ENCODE measurements at places on chromosomes 2 and 18.
A peak's percentile ranks its signal among the peaks of the same experiment; 100 is the strongest.

DNA sequence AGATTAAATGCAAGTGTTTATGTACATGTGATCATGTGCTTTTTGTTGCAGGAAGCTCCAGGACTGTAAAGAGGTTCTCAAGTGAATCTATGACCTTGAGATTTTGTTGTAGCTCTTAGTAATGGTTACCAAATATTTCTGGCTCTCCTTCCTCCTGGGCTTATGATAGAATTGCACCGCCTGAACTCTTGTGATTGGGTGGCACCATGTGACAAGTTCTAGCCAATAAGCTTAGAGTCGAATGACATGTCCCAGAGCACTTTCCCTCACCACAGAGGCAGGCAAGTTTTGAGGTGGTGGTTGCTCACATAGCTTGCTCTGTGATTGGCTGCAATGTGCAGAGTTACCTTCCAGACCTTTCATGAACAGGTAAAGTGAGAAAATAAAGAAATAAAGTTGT is 8.9 kb upstream of the SCG2 start:
- peaks cover 26% of the 10 kb centered on the region for H3K27me3 ChIP-seq
- H3K4me1 ChIP-seq = no peaks in the 10 kb centered on the region
- H3K36me3 ChIP-seq = no peaks in the 10 kb centered on the region
- DNase-seq = no peak

DNA sequence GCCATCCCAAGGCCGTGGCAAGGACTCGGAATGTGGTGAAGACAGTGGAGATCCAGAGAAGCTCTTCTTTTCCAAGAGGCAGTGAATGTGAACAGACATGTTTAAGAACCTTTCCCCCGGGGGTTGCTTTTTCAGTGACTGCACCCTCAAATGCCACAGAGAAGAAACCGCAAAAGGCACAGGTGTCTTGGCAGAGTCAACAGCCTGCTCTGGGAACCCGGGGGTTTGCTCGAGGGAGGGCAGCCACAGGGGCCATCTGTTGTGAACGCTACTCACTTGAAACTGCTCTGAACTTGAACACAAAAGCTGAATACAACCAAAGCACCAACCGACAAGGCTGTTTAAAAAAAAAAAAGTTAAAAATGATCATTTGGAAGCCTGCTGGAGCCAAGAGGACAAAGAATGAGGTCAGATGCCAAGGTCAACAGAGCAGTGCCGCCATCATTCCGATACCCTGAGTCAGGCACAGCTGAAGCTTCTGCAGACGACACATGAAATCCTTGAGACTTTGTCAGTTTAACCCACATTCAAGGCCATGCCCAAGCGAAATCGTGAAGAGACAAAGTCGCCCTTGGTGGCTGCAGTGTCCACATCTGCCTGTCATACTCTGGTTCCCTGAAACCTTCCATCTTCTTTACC is 47.4 kb downstream of the PSMG2 start:
- peak; percentile 28 for DNase-seq
- H3K4me1 ChIP-seq = peaks cover 13% of the 10 kb centered on the region
- H3K36me3 ChIP-seq = no peaks in the 10 kb centered on the region

DNA sequence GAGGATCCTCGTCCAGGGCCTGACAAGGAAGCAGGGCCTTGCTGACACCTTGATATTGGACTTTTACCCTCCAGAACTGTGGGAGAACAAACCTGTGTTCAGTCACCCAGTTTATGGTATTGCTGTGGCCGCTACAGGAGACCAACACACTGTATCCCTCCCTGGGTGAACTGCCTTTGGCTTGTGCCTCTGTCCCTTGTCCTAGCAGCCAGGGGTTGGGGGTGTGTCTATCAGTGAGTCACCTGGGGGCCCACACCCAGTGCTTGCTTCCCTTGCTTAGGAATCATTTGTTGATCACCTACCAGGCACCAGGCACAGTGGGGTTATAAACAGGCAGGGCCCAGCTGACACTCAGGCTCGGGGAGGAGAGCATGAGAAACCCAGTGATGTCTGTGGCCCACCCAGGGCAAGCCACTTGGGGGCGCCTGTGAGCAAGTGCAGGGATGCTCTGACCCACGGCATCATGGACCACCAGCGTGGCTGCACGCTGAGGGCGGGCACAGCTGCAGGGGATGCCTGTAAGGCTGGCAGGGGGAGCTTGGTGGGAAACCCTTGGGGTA is 17.1 kb downstream of the TMEM185B start:
- peaks cover 16% of the 10 kb centered on the region for H3K4me1 ChIP-seq
- no peak overlapping the region for H3K27ac ChIP-seq
- no peaks in the 10 kb centered on the region for H3K36me3 ChIP-seq

- H3K4me1 ChIP-seq = peaks cover 10% of the 10 kb centered on the region
- no peak overlapping the region for H3K4me3 ChIP-seq
- H3K27me3 ChIP-seq = no peaks in the 10 kb centered on the region
- H3K27ac ChIP-seq = no peak overlapping the region
- no peak for DNase-seq
These were observed 26.5 kb downstream of the LDAH start for GRCh38 chr2:20796374-20796791.

DNA sequence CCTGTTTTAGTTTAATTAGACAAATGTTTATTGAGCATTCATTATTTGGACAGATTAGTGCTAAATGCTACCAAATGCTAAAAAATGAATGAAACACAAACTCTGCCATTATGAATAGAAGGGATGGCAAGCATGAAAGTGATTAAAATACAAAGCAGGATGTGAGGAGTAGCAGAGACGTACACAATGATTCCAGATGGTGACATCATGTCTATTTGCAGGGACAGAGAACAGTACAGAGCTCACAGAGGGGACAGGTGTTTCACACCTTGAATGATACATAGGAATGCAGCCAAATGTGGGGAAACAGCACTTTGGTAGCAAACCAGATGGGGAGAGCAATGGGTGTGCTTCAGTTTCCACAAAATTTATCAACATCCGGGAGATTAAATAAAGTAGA is 76.3 kb downstream of the CD226 start:
- H3K27me3 ChIP-seq = no peaks in the 10 kb centered on the region
- peaks cover 12% of the 10 kb centered on the region for H3K4me1 ChIP-seq
- no peak overlapping the region for H3K4me3 ChIP-seq
- peaks cover 67% of the 10 kb centered on the region for H3K36me3 ChIP-seq

DNA sequence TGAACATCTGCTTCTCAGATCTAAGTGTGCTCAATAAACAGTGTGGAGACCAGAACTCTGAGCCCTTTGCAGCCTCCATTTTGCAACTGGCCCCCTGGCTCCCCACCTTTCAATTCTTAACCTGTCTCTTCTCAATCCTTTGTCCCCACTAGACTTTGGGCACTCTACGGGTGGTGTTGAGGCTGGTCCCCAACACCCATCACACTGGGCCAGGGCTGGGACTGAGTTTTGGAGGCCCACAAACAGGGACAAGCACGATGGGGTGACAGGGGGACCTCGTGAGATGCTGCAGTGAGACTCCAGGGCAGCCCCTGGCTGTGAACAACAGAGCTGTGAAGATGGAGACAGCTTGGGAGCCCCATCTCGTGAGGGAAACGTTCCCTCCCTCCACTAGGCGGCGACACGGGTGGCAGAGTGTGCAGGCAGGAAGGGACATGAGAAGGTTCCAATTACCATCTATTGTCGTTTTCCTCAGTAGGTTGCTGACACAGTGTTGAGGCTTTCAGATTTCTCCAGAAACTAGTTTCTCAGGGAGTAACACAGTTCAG is 1.2 kb downstream of the ANKMY1 start:
- peak overlapping the region; percentile 37 for H3K4me3 ChIP-seq
- H3K27ac ChIP-seq = peak overlapping the region; percentile 48
- peak; percentile 81 for DNase-seq

DNA sequence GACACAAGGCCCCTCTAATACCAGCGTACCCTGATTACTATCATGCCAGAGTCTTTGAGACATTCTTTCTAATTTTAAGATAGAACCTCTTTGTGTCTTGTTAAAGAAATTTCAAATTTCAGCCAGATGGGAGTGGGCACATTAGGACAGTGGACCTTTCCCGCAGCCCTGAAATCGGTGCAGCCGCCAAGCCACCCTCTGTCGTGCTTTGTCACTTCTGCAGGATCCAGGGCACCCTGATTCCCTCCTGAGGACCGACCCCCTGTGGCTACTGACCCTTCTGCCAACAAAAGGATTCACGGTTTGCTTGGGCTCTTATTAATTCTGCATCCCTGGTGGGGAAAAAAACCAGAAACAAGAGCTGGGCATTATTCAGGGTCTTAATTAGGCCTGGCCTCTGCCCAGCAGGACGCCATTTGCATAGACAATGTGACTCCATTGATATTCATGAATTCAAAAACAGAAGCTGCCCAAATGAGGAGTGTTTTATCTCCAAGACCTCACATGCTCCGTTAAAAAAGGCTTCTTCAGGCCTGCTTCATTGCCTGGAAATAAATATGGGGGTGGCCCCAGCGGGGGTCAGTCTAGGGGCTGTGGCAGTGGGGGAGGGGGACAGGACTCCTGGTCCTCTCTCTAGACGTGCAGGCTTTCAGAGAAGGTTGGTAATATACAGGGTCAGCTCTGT is 116.9 kb downstream of the ALPK2 start:
- no peak for DNase-seq
- no peaks in the 10 kb centered on the region for H3K4me1 ChIP-seq
- H3K4me3 ChIP-seq = no peak overlapping the region
- no peak overlapping the region for H3K27ac ChIP-seq

DNA sequence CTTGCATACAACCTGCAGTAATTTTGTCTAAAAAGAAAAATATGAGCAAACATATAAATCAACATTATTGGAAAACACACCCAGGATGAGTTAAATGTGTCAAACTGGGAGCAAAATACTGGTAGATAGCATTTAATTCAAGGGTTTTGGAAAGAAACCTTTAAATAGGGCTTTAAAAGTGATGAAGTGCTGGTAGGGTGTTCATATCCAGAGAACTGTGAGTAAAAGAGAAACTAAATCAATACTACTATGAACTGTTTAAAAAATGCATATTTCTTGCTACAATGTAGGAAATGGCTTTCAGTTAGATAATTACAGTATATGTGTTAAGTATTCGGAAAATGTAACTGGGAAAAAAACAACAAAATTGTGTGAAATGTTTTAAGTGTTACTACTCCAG is 117.8 kb downstream of the ATAD2B start:
- H3K36me3 ChIP-seq = peaks cover 15% of the 10 kb centered on the region
- peaks cover 14% of the 10 kb centered on the region for H3K4me1 ChIP-seq
- no peak overlapping the region for H3K27ac ChIP-seq

DNA sequence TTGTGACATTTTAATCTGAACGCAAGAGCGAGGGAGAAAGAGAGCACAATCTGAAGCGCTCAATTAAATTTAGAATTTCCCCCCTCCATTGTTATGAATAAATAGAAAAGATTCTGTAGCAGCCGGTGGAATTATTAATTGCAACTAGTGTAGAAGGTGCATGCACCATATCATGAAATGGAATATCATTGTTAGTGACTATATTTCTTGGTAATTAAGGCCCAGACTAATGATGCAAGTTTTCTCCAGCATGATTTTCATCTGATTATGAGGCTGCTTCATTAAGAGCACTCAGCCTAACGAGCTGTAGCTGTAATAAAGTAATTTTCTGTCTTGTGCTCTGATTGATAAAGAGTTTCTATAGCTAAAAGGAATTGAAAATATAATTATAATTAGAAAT is 432.2 kb upstream of the SPRED2 start:
- DNase-seq = no peak
- no peaks in the 10 kb centered on the region for H3K36me3 ChIP-seq
- H3K4me1 ChIP-seq = no peaks in the 10 kb centered on the region
- no peak overlapping the region for H3K27ac ChIP-seq
- H3K4me3 ChIP-seq = no peak overlapping the region

- H3K4me3 ChIP-seq = no peak overlapping the region
- peaks cover 19% of the 10 kb centered on the region for H3K27me3 ChIP-seq
- DNase-seq = no peak
- no peak overlapping the region for H3K27ac ChIP-seq
- no peaks in the 10 kb centered on the region for H3K4me1 ChIP-seq
- no peaks in the 10 kb centered on the region for H3K36me3 ChIP-seq
These were observed 57.1 kb upstream of the PKDCC start for GRCh38 chr2:41990688-41991087.

DNA sequence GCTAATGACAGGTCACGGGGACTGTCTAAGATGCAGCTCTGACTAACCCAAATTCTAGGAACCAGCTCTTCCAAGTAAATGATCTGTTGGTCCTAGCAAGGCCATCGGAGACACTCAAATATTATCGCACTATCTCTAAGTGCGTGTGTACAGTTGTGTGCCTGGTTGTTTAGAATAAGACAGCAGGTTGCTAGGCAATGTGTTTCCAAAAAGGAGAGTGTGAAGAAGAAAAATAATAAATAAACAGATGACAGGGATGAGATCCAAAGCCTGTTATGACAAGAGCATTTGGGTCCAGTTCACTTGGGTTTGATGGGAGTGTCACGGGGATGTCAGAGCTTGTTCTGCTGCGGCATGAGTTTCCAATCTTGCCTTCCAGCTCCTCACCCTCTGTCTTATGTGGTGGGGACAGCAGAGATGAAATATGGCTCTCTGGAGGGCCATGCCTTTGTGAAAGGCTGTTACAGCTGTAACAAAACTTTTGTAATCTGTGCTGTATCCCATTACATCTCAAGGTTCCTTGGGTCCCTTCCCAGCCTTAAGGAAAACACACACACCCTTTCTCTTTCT is 127.5 kb upstream of the TNP1 start:
- H3K36me3 ChIP-seq = no peaks in the 10 kb centered on the region
- no peak for DNase-seq
- no peaks in the 10 kb centered on the region for H3K4me1 ChIP-seq
- no peak overlapping the region for H3K4me3 ChIP-seq

DNA sequence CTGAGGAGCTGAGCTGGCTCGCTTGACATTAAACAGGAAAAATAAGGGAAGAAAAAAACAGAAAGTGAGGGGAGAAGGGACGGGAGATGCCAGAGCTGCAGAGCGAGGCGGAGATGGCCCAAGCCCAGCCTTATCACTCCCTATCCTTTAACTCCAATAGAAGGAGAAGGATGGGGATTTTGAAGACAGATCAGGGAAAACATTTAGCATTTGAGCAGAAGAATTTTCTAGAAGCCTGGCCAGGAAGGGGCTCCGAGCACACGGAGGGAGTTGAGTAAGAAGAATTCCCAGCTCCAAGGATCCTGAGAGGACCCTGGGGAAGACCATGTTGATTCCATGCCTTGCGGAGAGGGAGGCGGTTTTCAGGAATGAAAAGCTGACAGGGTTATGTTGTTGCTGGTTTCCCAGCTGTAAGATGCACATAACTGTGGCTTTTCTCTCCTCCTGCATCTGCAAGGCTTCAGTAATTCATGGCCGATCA is 35.6 kb downstream of the TWIST2 start:
- no peak overlapping the region for H3K4me3 ChIP-seq
- no peaks in the 10 kb centered on the region for H3K27me3 ChIP-seq
- DNase-seq = no peak
- H3K27ac ChIP-seq = no peak overlapping the region
- H3K4me1 ChIP-seq = no peaks in the 10 kb centered on the region

Data from activated CD4-positive, alpha-beta memory T cell treated with anti-CD3 and anti-CD28 coated beads, Interleukin-2, amount 10 ng/mL, durations not matched to agents 7 days and 5 days (primary cell).